ENCODE measurements at places on chromosomes 12 and 14.

- DNase-seq: no peak
Observed at GRCh38 chr12:32305163-32305562, 94.2 kb upstream of the FGD4 start.

GRCh38 chr14:52258783-52259182 lies 8.7 kb upstream of the PTGDR start:
- DNase-seq: no peak

GRCh38 chr12:111791507-111791906 lies 24.8 kb downstream of the ALDH2 start:
- DNase-seq: no peak

- DNase-seq: no peak
Observed at GRCh38 chr14:38611928-38612327, 356.0 kb upstream of the CLEC14A start.

- DNase-seq: no peak
Observed at GRCh38 chr12:3117144-3117581, 40.0 kb downstream of the TSPAN9 start.

DNA sequence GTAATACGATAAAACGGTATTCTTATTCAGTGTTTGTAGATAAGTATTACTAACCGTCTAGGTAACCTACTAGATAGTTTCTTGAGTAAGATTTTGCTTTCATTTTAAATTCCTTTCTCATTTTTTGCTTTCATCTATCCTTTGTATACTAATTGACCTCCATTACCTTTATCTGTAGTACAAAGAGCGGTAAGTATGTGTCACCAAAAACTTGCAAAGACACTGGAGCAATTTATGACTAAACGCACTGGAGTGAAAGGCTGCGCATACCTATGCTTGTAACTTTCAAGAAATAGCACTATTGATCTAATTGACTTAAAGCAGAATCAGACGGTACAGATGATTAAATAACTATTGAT lies 1.7 kb downstream of the ARHGAP5 start:
- DNase-seq: no peak

DNA sequence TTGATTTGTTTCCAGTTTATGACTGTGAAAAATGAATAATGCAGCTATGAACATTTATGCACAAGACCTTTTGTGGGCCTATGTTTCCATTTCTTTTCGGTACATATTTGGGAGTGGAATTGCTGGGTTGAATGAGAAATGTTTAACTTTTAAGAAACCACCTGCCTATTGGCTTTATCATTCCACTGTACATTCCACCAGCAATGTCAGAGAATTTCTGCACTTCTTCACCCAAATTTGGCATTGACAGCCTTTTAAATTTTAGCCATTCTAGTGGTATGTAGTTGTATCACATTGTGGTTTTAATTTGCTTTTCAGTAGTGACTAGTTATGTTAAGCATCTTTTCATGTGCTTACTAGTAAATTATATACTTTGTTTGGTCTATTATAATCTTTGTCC lies 317.0 kb upstream of the TMTC1 start:
- DNase-seq: no peak

- DNase-seq: no peak
Observed at GRCh38 chr14:51056421-51056820, 38.5 kb downstream of the TRIM9 start.

Data from stimulated activated CD4-positive, alpha-beta T cell treated with anti-CD3 and anti-CD28 coated beads, Interleukin-12 subunit alpha, Interleukin-12 subunit beta, amount 100 ng/mL, for 48 hours (primary cell).